ENCODE measurements at places on chromosomes 6 and 20.

- no peak for DNase-seq
Observed at GRCh38 chr6:107618672-107619071, 128.8 kb downstream of the SOBP start.

GRCh38 chr20:9019833-9020232, 49.1 kb upstream of the PLCB4 start:
- DNase-seq, result no peak

GRCh38 chr20:16699293-16699692, 30.5 kb upstream of the SNRPB2 start:
- no peak for DNase-seq

GRCh38 chr6:13593720-13594119, 19.3 kb downstream of the SIRT5 start:
- DNase-seq, result no peak

- no peak for DNase-seq
Observed at GRCh38 chr6:47743744-47744143, 38.1 kb upstream of the OPN5 start.

GRCh38 chr20:43187476-43188233, 2.1 kb downstream of the PTPRT start:
- peak; percentile 80 for DNase-seq

DNA sequence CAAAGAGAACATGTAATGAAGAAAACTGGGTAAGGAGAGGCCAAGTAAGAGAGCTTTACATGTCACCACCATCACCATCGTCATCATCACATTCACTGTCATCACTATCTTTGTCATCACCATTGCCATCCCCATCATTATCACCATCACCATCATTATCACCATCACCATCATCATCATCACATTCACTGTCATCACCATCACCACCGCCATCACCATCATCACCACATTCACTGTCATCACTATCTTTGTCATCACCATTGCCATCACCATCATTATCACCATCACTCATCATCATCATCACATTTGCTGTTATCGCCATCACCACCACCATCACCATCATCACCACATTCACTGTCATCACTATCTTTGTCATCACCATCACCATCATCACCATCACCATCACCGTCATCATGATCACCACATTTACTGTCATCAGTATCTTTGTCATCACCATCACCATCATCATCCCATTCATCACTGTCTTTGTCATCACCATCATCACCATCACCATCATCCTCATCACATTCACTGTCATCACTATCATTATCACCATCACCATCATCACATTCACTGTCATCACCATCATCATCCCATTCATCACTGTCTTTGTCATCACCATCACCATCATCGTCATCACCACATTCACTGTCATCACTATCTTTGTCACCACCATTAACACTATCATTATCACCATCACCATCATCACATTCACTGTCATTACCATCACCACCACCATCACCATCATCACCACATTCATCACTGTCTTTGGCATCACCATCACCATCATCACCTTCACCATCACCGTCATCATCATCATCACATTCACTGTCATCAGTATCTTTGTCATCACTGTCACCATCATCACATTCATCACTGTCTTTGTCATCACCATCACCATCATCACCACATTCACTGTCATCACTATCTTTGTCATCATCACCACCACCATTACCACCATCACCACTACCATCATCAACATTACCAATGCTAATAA, 172.3 kb downstream of the ERMARD start:
- DNase-seq, result no peak

- peak; percentile 58 for DNase-seq
Observed at GRCh38 chr6:27188885-27189418, 58.5 kb upstream of the PRSS16 start.

GRCh38 chr6:82022614-82023129, 224.9 kb downstream of the IBTK start:
- no peak for DNase-seq

- DNase-seq, result no peak
Observed at GRCh38 chr20:3199976-3200755, 4.3 kb downstream of the DDRGK1 start.

GRCh38 chr20:40600441-40601219, 88.4 kb downstream of the MAFB start:
- no peak for DNase-seq

GRCh38 chr6:25928562-25929324, 1.7 kb downstream of the SLC17A2 start:
- DNase-seq, result no peak

- DNase-seq, result no peak
Observed at GRCh38 chr6:75604294-75604693, 2.6 kb downstream of the SENP6 start.

DNA sequence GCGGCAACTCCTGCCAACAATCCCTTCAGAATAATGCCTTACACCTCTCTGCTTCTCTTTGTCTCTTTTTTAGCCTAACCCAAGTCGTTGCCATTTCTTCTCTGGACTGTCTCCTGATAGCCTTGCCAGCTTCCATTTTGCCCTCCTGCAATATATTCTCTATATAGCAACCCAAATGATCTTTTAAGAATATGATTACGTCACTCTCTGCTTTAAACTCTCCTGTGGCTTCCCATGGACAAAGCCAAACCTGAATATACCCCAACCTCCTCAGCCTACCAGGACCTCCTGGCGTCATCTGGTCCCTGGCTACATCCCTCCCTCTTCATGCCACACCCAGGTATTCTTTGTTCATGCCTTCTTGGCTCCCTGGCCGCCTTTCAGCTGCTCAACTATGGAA, 126.5 kb upstream of the KCNK16 start:
- no peak for DNase-seq

DNA sequence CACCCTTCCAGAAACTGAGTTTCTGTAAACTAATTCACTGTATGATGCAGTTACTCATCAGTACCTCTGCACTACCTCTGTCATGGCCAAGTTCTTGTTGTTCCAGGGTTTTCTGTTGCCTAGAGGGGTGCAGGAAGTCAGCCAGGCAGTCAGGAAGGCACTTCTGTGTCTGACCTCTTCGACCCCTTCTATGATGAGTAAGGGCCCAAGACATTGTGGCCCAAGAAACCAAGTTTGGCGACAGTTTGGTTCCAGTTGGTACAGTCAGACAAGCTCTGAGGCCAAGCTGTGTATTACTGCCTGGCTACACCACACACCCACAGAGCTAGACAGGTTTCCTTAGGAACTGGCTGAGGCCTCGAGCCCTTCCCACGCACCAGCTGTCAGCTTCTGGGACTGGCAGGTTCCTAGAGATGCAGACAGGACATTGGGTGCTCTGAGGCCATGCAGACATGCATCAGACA, 41.2 kb downstream of the TRAF3IP2 start:
- DNase-seq, result peak; percentile 34

DNA sequence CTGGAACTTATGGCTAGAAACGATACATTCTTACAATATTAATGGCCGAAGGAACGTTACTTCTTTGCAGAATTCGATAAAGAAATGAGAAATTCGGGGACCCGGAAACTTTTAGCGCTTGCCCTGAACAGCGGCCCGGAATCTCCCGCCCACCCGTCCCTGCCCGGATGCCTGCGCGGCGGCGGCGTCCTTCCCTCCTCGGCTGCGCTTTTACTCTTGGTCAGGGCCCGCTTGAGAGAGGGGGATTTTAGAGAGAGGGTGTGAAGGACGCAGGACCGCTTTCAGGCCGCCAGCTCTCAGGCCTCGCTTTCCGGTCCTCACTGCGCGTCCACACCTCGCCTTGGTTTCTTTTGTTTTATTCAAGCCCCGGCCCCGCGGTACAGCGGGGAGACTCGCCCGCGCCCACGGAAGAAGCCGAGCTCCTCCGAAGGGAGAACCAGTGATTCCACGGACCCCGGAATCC, 243.7 kb downstream of the ARID1B start:
- DNase-seq, result peak; percentile 68

DNA sequence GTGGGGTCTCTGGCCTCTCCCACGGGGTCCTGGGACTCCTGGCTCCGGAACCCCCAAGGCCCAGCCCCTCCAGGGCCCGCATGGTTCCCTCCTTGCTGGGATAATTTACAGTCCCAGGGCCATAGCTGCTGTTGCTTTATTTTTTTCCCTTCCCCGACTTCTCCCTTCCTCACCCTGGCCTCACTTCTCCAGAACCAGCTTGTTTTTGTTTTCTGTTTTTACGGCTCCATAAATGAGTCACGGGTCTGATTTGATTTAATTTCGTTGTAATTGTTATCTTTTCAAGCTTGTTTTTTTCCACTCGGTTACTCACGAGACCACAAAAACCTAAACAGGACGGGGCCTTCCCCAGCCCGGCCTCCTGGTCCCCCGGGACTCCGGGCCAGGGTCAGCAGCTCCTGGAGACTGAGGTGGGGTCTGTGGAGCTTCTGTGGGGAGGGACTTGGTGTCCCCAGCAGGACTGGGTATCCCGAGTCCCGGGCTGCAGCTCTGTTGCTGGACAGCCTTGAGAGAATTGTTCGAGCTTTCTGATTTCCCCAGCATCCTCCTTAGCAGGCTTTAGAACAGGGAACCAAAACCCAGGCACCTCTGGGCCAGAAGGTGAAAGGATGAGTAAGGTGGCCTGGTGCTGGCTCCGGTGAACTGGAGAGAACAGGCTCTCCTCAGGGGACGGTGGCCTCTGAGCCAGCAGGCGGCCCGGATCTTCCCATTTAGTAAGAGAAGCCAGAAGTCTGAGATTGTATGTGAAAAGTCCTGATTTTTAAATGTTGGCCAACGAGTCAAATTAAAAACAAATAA, 94.9 kb downstream of the CEBPB start:
- DNase-seq, result peak; percentile 80

GRCh38 chr6:49336514-49337131, 126.4 kb downstream of the MMUT start:
- DNase-seq, result no peak

- no peak for DNase-seq
Observed at GRCh38 chr6:1091900-1092299, 220.0 kb upstream of the FOXQ1 start.

Measured in hepatic stellate cell (primary cell).